HAP-1 (cell line): ENCODE measurements at places on chromosomes 7 and 10.

DNA sequence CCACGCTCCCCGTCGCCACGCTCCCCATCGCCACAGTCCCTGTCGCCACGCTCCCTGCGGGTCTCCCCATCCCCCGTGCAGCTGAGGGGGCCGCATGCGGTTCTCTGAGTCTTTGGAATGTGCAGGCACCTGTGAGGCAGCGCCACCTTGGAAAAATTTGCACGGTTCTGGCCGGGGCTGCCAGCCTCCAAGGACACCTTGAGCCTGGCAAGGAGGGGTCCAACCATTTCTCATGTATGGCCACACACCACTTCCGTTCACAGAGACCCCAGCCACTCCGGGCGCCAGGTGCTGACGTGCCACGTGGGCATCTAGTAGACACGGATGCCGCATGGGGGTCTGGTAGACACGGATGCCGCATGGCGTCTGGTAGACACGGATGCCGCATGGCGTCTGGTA, 70.5 kb upstream of the ADGRA1 start:
- no peak for DNase-seq

DNA sequence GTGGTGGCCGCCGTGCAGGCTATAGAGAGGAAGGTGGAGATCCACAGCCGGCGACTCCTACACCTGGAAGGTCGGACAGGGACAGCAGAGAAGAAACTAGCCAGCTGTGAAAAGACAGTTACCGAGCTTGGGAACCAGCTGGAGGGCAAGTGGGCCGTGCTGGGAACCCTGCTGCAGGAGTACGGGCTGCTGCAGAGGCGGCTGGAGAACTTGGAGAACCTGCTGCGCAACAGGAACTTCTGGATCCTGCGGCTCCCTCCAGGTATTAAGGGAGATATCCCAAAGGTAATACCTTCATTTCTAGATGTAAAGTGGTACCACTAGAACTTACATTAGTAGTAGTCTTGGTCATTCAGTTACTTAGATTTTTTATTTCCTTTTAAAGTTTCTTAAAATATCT, 6.8 kb downstream of the ZNF398 start:
- DNase-seq: no peak

GRCh38 chr10:42990721-42991441, 86.0 kb upstream of the RET start:
- no peak for DNase-seq

GRCh38 chr7:1924258-1924817, 254.3 kb downstream of the ELFN1 start:
- DNase-seq: no peak

- DNase-seq: no peak
Measured at GRCh38 chr10:109591601-109592000, 331.7 kb downstream of the XPNPEP1 start.

GRCh38 chr7:119974972-119975371, 298.0 kb upstream of the KCND2 start:
- DNase-seq: no peak

GRCh38 chr7:143885951-143886350, 16.0 kb downstream of the TCAF1 start:
- DNase-seq: no peak

GRCh38 chr7:32347244-32347828, 142.8 kb downstream of the LSM5 start:
- peak; percentile 58 for DNase-seq
